ENCODE measurements at places on chromosomes 6 and 20.

- DNase-seq, result no peak
Observed at GRCh38 chr6:158013904-158014504, 32.3 kb downstream of the SYNJ2 start.

- no peak for DNase-seq
Observed at GRCh38 chr20:15256676-15257568, 919.5 kb upstream of the FLRT3 start.

DNA sequence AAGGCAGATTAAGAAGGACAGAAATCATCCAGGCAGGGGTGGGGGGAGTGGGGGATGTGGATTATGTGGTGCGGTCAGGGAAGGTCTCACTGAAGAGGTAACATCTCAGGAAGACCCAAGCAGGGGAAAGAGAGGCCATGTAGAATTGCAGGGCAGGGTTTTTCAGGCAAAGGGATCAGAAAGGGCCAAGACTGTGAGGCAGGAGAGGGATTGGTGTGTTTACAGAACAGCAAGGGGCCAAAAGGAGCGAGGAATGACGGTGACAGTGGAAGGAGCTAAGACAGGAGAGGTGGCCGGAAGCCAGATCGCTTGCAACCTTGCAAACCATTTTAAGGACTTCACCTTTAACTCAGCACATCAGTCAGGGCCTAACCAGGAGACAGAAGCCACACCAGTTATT lies 535.4 kb upstream of the JARID2 start:
- DNase-seq, result no peak

DNA sequence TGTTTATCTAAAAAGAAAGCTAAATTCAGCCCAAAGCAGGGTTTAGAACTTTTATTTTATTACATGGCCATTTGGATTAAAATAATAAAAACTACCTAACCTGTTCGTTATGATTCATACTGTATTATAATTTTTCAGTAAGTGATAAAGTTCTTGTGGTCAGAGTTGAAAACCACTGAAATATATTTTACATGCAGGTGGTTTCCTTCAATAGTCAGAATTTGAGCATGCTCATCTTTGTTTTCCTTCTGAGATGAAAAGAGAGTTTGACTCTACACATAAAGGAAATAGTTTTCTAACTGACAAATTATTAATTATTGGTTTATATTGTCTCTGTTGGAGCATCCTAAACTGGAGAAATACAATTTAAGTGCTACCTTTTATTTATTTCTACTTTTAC lies 114.0 kb upstream of the FKBP1C start:
- DNase-seq, result no peak

DNA sequence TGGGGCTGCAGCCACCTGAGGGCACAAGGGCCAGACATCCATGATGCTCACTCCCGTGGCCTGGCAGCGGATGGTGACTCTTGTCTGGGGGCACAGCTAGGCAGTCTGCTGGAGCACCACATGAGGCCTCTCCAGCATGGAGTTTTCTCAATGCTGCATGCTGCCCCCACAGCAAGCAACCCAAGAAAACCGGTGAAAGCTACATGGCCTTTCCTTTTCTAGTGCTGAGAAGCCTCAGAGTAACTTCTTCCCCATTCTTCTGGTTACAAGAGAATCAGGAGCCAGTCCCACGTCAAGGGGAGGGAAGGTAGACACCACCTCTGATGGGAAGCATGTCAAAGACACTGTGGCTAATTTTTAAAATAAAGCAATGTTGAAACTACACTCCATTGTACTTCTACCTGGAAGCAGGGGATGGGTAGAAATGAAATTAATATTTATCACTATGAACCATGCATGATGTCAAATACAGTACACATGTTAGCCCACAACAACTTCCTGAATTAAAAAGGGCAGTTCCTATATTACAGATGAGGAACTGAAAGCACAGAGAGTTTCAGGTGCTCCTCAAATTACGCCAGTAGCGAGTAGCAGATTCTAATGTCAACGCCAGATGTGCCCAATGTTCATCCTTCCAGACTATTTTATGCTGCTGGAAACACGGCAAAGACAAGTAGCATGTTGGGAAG lies 101.5 kb downstream of the LAMP5 start:
- DNase-seq, result no peak

GRCh38 chr20:46545077-46545826 lies 5.2 kb downstream of the OCSTAMP start:
- DNase-seq, result no peak

GRCh38 chr6:133502441-133503335 lies 261.5 kb downstream of the EYA4 start:
- no peak for DNase-seq

GRCh38 chr6:39527792-39528564 lies 197.2 kb downstream of the KIF6 start:
- DNase-seq, result no peak

GRCh38 chr6:103570431-103570830 lies 1289.3 kb downstream of the HACE1 start:
- no peak for DNase-seq

- no peak for DNase-seq
Observed at GRCh38 chr6:54801669-54802068, 44.9 kb upstream of the FAM83B start.

DNA sequence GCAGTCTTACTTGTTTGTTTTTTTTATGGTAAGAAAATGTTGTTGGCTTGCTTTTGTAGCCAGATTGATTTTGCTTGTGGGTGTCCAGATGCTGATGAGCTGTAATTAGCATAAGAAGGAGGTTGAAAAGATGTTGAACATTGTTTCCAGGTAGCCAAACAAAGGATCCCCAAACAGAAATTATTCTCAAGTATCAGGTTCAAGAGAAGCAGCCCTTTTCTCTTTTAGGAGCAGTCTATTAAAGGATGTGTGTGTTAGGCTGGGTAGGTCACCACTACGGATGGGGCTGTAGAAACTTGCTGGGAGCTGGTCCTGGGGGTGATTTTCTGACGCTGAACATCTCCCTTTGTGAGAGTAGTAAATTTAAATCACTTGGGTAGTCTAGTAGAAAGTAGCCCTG lies 86.9 kb upstream of the VSTM2L start:
- DNase-seq, result no peak

GRCh38 chr6:36123270-36124139 lies 6.8 kb upstream of the MAPK13 start:
- peak; percentile 58 for DNase-seq

DNA sequence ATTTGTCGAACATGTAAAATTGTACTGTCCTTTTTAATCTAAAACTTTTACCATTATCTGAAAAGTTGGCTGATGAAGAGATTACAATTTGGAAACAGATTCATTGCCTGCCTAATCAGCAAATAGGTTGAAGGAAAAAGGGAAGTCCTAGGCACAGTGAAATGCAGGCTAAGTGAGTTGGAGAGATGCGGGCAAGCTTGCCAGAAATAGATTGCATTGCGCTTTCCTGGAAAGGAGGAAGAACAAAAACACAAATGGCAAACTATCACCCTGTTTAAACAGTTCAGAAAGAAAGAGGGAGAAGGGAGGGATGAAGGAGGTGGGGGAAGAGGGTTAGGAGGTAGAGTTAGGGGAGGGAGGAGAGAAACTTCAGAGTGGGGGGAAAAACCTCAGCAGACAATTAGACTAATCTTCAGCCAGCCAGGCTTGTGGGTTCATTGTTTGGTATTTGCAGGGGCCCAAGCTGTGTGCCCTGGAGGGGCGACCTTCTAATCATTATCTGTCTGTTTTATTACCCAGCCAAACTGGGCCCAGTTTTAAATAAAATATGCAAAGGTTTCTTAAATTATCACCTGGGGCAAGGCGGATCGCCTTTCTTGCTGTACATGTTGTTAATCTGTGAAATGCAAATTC lies 465.2 kb downstream of the TFAP2B start:
- DNase-seq, result no peak

- no peak for DNase-seq
Observed at GRCh38 chr20:46203510-46203837, 85.4 kb downstream of the CD40 start.

- DNase-seq, result no peak
Observed at GRCh38 chr6:16757332-16757731, 3.9 kb downstream of the ATXN1 start.

- DNase-seq, result no peak
Observed at GRCh38 chr6:170025935-170026750, 264.7 kb downstream of the DLL1 start.

DNA sequence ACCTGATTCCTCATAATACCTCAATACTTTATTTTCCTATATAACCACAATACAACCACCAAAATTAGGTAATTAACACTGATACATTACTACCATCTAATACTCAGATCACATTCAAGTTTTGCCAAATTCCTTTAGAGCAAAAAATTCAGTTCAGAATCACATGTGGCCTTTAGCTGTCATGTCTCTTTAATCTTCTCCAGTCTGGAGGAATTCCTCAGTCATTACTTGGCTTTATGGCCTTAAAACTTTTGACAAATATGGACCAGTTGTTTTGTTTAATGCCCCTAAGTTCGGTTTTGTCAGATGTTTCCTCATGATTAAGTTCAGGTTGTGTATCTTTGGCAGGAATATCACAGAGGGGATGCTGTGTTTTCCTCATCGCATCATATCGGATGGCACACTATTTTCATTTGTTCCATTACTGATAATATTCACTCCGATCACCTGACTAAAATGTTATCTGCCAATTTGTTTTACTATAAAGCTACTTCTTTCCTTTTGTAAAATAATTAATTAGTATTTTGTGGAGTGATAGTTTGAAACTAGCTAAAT lies 51.2 kb upstream of the AKIRIN2 start:
- no peak for DNase-seq

- DNase-seq, result no peak
Observed at GRCh38 chr20:3364323-3365013, 43.0 kb downstream of the DNAAF9 start.

DNA sequence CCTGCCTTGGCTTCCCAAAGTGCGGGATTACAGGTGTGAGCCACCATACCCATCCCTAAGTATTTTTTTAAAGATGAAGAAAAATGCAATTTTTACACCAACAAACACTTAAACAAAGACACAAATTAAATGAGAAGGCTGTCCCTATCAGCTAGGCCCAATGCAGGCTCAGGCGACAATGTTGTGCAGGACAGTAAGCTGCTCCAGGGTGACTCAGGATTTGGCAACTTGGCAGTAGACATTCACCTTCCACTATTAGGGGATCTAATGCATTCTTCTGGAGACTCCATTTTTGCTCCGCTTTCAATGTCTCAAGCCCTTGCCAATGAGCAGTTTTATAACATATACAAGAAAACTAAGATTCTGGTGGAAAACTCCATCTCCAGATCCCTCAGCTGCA lies 19.7 kb downstream of the NDRG3 start:
- no peak for DNase-seq

- DNase-seq, result no peak
Observed at GRCh38 chr20:11724097-11724496, 193.6 kb upstream of the BTBD3 start.

DNA sequence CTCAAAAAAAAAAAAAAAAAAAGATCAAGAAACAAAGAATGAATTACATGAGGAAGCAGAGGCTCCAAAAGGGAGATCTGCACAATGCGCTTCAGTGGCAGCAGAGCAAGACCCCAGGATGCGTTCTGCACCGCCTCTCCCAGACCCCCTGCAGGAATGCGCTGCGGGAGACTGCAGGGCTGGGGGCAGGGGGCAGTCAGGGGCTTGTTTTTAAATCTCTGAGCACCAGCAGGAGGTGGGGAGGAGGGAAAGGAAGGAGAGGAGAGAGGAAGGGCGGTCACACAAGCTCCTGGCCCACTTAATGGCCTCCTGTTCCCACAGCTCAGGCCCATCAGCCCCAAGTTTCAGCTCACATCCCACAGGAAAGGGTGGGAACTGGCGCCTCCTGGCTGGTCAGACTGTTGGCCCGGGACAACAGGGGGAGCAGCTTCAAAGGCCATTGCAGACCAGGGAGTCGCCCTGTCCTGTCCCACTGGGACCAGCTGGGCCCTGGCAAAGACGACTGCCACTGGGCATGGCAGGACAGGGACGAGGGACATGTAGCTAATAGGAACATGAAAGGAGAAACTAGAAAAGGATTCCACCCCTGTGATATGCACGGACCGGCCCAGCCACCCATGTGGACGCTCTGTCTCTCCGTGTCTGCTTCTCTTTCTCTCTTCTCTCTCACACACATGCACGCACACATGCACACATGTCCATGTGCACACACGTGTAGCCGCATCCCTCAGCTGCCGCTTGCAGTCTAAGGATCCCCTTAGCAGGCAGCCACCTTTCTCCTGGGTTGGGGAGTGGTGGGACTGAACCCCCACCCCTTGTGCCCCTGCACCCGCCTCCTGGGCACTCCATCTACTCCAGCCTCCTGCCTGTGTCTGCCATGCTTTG lies 34.7 kb downstream of the TFEB start:
- DNase-seq, result no peak

DNA sequence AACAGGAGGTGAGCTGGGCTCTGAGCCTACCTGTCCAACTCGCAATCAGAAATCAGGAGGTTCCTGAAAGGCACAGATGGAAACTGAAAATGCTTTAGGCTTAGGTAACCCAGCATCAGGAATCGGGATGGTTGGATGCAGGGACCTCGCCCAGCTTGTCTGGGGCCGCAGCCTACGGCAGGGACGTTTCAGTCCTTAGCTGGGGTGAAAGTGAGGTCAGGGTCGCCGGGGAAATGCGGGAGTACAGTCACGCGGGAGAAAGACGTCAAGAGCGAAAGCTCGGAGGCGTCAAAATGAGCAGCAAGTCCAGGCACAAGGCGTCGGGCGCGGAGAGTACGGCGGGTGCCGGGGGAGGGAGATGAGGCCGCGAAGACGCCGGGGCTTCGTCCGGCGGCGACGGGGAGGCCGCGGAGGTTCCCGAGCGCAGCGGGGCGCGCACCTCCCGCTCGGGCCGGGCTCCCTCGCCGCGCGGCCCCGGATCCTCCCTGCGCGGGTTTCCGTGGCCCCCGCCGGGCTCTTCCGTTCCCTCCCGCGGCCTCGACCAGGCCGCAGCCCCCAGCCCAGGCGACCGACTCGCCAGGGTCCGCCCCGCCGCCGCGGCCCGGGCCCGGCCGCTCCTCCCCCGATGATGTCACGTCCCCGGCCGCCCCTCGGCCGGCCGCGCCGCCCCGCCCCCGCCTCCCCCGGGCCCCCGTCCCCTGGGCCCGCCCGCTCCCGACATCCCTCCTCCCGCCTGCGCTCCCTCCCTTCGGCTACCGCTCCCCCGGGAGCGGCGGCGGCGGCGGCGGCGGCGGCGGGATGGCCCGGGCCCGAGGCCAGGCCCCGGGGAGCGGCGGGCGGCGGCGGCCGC lies at the start of gene EBF4:
Gene EBF4 (plus strand): TSS at position 745 of the 850 bp plus-strand sequence. CDS start 866 bp downstream, outside the sequence.
- peak; percentile 50 for DNase-seq

- DNase-seq, result no peak
Observed at GRCh38 chr6:3162067-3162497, 4.7 kb upstream of the TUBB2A start.

DNA sequence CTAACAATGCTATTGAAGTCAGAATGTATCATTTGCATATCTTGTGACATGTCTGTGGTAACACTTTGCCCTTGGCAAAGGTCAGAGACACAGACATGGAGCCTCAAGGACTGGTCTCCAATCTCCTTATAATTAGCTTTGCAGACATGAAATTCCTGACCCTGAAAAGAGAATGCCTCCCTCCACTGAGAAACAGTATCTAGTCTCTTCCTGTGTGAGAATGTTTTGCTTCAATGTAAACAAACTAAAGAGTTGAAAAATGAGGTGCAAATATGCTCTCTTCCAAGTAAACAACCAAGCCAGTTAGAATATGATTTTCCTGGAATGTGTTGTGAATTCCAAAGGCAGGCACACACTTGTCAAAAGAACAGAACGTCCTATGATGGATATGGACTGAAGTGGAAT lies 407.1 kb upstream of the MARCKS start:
- DNase-seq, result no peak
